ENCODE measurements at places on chromosomes 4 and X.
A peak's percentile ranks its signal among the peaks of the same experiment; 100 is the strongest.

DNA sequence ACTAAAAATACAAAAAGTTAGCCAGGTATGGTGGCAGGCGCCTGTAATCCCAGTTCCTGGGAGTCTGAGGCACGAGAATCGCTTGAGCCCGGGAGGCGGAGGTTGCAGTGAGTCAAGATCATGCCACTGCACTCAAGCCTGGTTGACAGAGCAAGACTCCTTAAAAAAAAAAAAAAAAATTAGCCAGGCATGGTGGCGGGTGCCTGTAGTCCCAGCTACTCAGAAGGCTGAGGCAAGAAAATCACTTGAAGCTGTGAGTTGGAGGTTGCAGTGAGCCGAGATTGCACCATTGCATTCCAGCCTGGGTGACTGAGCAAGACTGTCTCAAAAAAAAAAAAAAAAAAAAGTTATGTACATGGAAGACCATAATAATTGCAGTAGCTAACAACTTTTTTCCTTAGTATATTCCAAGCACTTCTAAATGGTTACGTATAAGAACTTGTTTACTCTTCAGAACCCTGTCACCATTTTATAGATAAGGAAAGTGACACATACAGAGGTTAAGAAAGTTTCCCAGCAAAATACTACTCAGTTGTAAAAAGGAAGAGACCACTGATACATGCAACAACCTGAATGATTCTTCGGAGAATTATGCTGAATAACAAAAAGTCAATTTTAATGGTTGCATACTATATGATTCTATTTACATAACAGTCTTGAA, 24.5 kb downstream of the RUFY3 start:
- DNase-seq: no peak

GRCh38 chr4:153676984-153677383, 7.1 kb upstream of the TLR2 start:
- DNase-seq: peak; percentile 51

DNA sequence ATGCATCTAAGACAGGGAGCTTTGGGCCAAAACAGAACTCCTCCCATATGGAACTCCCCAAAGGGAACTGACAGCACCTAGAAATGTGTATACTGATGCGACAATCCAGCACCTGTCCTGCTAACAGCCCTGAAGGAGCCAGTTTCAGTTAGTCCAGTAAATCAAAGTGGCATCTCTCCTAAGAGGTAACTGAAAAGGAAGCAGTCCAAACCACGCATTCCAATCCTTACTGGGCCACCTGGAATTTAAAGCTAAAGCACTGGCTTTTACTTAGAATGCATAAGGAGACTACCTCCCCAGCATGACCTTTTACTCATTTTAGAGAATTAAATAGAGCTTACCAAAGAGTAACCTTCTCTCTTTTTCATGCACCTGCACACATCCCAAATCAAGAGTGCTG, 586.8 kb upstream of the PITX2 start:
- no peak for DNase-seq

DNA sequence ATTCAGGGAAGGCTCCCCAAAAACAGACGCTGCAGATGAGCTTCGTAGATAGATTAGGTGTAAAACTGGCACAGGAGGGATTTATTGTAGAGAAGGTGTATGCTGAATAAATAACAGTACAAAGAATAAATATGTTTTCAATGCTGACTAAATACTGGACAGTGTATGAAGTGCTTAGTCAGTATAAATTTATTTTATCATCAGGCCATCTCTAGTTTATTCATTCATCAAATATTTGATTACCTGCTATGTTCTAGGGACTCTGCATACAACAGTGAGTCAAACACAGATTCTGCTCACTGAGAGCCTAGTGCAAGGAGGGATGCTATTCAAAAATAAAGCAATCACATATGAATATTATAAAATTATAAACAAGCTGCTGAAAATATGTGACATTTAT, 63.6 kb upstream of the TSPAN5 start:
- DNase-seq: no peak

DNA sequence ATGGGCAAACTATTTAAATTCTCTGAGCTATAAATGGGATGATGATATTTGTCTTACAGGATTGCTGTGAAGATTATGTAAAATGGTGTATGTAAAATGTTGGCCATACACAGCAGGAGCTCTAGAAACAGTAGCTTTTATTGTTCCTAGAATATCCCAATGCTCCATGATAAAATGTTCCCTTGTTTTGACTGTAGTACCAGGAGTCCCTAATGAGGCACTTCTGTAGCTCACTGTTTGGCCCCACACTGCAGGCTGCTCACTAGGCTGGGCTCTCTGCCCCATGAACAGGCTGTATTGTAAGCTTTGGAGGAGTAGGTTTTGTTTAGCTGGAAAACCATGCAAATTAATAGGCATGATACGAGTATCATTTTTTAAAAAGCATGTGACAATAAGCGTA, 3.3 kb upstream of the FGA start:
- DNase-seq: no peak

GRCh38 chr4:127219232-127219631, 413.5 kb upstream of the INTU start:
- no peak for DNase-seq
